NCI-H1105 (cell line): ENCODE measurements at places on chromosomes 5 and 9.

DNA sequence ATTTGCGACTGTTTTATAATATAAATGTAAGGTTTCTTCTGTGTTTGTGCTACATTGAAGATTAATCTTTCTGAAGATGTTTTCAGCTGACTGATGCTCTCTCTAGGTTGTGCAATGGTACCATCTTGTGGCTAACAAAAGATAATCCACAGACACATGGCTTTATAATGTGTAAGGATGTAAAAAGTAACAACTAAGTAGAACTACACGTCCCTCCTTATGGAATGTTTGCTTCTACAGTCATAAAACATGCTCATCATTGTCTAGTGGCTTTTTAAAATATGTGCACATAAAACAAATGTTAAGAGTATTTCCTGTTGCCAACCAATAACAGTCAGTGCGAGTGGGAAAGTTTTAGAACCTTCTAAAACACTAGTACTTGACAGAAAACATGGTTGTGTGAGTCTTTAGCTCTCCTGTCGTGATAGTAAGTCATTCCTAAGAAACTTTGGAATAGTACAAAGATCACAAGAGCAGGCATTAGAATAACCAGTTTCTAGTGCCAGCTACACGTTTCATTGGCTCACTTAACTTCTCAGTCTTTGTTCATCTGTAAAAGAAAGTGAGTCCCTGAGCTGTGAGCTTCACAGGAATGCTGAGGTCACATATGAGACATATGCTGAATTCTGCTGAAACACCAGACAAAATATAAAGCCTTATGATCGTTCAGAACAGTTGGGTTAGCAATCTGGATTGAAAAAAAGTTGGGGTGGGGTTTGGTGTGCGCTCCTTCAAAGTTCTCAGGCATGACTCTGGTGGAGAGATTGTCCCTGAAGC, 75.7 kb upstream of the GLIS3 start:
- DNase-seq, result no peak

- DNase-seq, result no peak
Measured at GRCh38 chr9:133087429-133088145, 25.8 kb downstream of the CEL start.

DNA sequence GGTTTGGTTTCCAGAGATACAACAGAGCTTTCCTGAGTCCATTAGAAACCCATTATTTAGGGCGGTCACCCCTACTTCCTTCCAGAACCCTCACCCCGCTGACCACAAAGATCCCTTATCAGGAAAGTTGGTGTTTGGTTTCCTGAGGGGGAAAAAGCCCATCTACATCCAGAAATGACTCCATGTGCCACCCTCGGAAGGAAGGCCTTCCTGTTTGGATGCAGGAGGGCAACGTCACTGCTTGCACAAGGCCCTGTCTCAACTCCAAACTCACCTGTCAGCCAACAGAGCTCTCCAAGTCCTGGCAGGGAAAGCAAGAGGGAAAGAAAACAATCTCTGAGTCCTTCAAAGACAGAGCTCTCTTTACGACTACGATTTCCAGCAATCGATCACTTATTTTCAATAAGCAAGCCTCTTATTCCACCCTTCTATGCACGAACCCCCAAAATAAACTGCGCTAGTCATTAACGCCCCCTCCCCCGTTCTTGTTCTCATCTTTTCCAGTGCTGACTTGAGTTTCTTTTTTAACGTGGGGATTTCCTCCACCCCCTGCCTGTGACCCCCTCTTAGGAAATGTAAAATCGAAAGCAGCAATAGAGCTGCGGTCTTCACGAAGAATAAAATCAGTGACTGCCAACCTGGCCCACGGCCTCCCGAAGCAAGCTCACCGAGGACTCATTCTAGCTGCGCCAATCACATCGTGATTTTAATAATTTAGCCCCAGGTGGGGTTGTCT, 35.7 kb upstream of the NTNG2 start:
- DNase-seq, result no peak

- DNase-seq, result no peak
Measured at GRCh38 chr5:32029261-32029660, 144.9 kb downstream of the GOLPH3 start.

GRCh38 chr9:27125936-27126335, 16.9 kb downstream of the TEK start:
- DNase-seq, result no peak

DNA sequence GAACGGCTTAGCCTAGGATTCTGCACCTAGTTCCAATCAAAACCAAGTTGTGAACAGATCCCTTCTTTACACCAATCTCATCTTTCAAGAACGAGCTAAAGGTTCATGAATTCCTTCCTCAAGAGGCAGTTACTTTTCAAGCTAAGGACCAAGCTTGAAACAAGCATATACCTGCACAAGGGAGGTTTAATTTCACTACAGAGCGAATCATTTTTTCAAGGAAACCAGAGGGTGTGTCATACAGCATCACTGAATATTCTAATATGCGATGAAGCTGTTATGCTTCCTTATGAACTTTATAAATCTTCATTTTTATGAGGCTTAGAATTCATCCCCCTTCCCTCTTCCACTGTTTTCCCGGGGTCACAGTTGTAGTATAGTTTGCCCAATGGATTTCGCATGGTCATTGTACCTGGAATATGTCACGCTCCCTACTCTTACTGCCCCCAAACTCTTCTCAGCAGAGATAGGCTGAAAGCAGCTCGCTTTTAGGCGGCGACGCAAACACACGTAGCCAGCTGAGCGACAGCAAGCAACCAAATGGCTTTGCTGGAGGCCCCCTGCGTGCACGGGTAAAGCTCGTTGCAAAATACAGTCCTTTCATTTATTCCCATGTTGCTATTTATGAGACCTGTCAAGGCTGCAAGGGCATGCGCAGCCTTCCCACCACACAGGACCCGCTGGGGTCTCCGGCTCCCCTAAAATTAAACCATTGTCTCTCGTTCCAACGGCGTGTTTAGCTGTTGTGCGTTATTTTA, 832 bp downstream of the LMBRD2 start:
- peak; percentile 55 for DNase-seq

- no peak for DNase-seq
Measured at GRCh38 chr5:153365547-153365946, 124.9 kb upstream of the GRIA1 start.

GRCh38 chr5:861442-862366, 10.9 kb upstream of the ZDHHC11 start:
- DNase-seq, result no peak

DNA sequence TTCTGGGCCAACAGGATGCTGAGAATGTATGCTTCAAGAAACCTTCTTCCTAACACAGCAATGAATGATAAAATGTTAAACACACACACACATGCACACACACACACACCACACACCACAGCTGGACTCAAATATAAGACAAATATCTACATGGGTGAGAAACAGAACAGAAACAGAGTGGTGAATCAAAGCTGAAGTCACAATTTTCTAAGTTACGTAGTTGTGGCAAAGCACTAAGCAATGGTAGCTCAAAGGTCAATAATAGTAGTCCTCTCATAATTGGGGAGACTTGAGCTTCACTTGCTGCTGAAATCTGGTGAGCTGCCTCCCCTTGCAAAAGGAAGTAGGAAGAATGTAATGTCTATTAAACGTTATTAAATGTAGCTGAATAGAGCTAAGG, 33.7 kb upstream of the ITGA1 start:
- DNase-seq, result no peak

DNA sequence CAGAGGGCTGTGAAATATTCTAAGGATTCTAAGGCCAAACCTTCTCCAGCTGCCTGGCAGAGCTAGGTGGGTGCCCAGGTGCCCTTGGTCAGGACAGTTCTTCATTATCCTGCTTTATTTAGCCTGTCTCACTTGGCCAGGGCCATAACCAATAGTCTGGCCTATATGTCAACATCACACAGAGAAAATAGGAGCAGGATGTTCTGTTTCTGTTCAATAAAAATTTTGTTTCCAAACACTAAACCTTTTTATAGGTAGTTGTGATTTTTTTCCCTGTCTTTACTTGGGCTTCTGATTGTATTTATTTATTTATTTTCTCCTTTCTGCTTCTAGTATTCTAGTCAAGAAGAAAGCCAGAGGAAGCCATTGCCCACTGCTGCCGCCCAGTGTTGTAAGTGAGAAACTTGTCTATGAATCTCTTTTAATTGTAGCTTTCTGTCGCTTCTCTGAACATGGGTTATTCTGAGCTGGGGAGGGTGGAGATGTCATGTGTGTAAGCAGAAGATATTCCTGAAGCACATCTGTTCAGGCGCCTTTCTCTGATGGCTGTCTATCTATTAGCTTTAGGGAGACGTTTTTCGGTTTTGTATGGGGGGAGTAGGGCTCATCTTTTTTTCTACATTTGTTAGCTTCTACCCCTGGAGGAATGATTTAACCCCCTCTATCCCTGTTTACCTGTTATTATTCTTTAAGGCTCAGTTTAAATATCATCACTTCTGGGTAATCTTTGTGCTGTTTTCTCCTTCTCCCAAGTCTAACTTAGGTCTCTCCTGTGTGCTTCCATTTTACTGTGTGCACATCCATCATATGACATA, 97.1 kb downstream of the UNC13B start:
- DNase-seq, result peak; percentile 26

DNA sequence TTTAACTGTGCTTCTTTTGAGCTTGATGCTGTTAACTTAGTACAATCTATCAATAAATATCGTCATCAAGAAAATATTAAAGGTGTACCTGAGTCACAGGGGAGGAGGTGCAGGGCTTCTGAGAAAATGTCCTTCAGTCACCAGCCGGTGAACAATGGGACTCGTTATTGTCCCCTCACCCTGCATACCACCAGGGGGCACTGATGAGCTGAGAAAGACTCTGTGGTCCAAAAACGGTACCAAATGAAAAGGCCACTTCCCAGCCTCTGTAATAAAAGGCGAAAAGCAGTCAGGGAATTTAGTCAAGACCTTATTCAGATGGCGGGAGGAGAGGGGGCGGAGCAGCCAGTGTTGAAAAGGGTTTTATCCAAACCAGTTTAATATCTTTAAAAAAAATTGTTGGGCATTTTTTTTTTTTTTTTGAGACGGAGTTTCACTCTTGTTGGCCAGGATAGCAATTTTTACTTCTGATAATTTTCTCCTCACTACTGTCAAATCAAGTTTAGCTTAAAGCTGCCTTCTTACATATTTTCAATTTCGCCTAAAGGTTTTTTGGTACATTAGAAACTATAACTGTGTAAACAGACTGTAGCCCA, 271.9 kb upstream of the ADAMTS16 start:
- DNase-seq, result peak; percentile 44

GRCh38 chr5:148798786-148799185, 27.6 kb upstream of the ADRB2 start:
- DNase-seq, result no peak

- DNase-seq, result no peak
Measured at GRCh38 chr5:39774605-39775004, 349.8 kb upstream of the DAB2 start.

GRCh38 chr5:147648597-147648996, 133.9 kb downstream of the JAKMIP2 start:
- no peak for DNase-seq

- no peak for DNase-seq
Measured at GRCh38 chr5:55582256-55582655, 47.5 kb upstream of the PLPP1 start.

DNA sequence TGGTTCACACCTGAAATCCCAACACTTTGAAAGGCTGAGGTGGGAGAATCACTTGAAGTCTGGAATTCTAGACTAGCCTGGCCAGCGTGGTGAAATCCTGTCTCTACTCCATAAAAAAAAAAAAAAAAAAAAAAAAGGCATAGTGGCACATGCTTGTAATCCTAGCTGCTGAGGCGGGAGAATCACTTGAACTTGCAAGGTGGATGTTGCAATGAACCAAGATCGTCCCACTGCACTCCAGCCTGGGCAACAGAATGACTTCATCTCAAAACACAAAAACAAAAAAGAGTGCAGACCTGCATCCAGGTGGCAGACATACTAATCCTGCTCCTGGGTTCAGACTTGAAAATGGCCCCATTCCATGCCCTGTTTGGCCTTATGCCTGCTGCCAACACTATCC, 21.8 kb upstream of the ADAMTS19 start:
- DNase-seq, result no peak

DNA sequence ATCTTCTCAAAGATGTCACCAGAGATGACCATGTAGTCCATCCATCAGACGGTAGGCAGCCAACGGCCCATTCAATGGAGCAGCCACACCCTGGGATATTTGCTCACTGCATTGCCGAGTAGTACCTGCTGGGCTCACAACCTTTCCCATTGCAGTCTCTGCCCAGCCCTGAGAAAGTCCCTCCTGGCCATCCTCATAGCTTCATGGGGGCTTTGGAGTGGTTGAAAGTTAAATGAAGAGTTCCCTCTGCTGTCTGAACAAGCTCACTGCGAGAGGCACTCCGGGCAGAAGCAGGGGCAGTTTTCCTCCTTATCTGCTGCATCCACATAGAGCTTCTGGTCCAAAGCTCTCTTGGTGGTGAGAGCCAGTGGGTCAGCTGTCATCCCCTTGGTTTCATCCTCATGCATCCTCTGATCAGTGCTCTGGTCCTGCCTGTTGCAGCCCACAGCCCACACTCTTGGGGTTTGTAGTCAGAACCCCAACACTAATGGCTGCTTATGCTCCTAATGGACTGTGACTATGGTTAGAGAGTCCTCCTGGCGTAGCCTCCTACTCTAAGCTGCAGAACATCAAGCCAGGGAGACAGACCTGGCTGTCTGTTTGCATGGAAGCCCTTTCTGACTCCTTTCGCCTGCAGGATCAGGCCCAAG, 23.3 kb downstream of the TNFSF8 start:
- DNase-seq, result peak; percentile 38

DNA sequence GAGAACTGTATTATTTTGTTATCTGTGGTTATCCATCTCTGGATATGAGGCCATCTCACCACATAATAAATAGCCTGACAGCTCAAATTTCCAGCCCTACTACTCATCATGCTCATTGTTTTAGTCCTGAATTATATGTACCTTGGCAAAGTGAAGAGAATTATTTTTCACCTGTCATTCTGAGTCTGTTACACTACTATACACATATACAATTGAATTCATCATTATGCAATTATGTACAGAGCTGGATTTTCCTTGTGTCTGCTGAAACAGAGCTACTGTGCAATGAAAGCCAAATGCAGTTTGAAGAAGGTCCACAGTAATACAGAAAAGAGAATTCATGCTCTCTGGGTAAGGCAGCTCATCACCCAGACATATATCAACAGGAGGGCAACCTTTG, 28.5 kb downstream of the ESM1 start:
- DNase-seq, result no peak

DNA sequence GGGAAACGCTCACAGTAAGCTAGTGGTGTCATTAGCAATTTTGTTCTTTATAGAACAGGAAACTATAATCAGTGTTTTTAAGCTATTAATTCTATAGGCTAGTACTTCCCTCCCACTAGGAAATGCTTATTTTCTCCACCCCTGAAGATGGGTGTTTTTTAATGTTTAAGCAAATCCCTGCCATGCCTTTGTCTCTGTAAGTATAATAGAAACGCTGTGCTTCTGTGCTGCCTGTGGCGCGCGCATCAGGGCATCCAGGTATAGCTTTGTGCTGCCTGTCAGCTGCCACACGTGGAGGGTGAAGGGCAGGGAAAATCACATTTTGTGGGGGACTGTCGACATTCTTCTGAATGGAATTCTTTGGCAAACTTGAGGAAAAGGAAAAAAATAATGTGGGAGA, 217.5 kb downstream of the RAB3C start:
- DNase-seq, result no peak
